ENCODE measurements at places on chromosomes 7 and 10. TPM values are rescaled to one million over a fixed set of nuclear protein-coding genes. Genes with fewer than 3 reads are reported as not detected.

The PON1 gene
- not detected for total RNA-seq

The ADCYAP1R1 gene
- total RNA-seq: not detected

GRCh38 chr10:52019077-52019555 lies 295.0 kb upstream of the DKK1 start:
- DNase-seq: no peak

The HOXA9 gene
- total RNA-seq: not detected

GRCh38 chr7:1050956-1051690 lies 6.8 kb downstream of the GPR146 start:
- no peak for DNase-seq

- DNase-seq: no peak
These were observed 93.0 kb upstream of the RSU1 start for GRCh38 chr10:16909961-16910792.

- DNase-seq: no peak
These were observed 104.6 kb upstream of the LSM8 start for GRCh38 chr7:118079369-118079768.

- DNase-seq: no peak
These were observed 12.5 kb downstream of the RNF133 start for GRCh38 chr7:122686360-122686878.

- DNase-seq: no peak
These were observed 76.8 kb upstream of the FRMD4A start for GRCh38 chr10:14407567-14407966.

The AMPH gene
- total RNA-seq: not detected

DNA sequence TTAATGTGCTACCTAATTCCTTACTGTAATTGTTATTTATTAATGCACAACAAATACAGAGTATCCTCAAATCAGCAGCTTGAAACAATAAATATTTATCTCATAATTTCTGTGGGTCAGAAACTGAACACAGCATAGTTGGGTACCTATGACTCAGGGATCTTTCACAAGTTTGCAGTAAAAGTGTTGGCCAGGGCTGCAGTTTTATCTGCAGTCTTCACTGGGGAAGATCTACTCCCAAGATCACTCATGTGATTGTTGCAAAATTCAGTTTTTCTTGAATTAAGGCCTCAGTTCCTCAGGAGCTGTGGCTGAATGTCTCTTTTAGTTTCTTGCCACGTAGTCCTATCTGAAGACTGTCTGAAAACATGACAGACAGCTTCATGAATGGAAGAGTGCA lies 237.8 kb downstream of the ZWINT start:
- DNase-seq: no peak

The SLC16A12 gene
- not detected for total RNA-seq

DNA sequence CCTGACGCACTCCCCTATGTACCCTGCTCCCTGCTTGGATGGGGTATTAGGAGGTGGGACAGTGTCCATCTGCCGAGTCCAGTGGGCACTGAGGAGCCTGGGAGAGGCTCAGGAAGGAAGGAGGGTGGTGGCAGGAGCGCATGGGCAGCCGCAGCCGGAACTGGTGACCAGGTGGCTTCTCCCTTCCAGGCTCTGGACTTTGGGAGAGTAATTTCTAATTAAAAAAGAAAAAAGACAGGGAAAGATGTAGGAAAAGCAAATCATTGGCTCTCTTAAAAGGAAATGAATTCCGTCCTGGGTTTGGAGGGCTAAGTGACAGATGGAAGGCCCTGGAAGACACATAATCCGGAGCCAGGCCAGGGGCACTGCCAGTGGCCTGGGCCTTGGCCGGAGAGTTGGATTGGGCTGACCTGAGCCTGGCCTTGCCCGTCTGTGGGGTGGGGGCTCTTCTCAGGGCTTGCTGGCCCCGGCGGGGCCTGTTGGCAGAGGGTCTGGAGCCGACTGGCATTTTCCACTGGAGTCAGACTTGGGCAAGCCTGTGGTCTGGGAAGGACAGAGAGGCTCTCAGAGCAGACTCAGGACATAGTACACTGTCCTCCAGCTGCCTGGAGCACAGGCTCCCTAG lies 63.0 kb downstream of the NEURL1 start:
- DNase-seq: no peak

The FOXI2 gene
- total RNA-seq: not detected

DNA sequence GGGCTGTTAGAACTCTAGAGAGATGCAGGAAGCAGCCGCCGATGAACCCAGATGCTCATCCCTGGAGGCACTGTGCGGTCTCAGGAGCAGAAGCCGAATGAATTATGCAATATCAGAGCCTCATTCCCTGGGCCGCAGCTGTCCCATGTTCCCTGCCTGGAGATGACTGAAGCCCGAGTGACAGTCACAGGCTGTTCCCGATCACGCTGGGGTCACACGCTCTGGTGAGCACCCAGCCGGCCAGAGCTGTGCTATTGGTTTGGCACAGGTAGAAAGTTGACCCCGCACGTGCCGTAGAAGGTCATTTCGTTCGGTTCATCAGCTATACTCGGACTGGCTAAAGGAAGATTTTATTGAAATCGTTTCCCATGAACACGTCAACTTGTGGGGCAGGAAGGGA lies 140.5 kb upstream of the SH2B2 start:
- DNase-seq: no peak

- no peak for DNase-seq
These were observed 10.0 kb downstream of the FRG2B start for GRCh38 chr10:133616371-133617130.
